ENCODE measurements at places on chromosomes 11 and 22. TPM values are rescaled to one million over a fixed set of nuclear protein-coding genes. Genes with fewer than 3 reads are reported as not detected.

The RHOD gene
- polyA plus RNA-seq: 194 TPM

The PAX6 gene
- 0.10 TPM for polyA plus RNA-seq

The KCNK4 gene
- polyA plus RNA-seq: not detected

The OR52N4 gene
- polyA plus RNA-seq: not detected

Data from esophagus (tissue), 2 donors.